ENCODE measurements at places on chromosomes 5 and 9.

DNA sequence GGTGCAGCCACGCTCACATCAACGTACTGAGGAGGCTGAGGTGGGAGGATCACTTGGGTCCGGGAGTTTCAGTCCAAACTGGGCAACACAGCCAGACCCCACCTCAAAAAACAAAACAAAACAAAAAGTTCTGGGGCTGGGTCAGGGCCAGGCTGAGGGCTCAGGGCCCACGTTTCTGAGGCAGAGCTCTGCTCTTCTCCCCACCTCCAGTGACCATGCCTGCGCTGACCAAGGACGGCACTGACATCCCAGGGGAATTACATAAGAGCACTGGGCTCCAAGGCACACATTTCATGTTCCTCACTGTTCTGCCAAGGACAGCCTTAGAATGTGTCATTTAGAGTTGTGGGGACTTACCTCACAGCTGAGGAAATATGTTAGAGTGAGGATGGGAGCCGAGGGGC, 40.4 kb upstream of the TESK1 start:
- no peak for DNase-seq

DNA sequence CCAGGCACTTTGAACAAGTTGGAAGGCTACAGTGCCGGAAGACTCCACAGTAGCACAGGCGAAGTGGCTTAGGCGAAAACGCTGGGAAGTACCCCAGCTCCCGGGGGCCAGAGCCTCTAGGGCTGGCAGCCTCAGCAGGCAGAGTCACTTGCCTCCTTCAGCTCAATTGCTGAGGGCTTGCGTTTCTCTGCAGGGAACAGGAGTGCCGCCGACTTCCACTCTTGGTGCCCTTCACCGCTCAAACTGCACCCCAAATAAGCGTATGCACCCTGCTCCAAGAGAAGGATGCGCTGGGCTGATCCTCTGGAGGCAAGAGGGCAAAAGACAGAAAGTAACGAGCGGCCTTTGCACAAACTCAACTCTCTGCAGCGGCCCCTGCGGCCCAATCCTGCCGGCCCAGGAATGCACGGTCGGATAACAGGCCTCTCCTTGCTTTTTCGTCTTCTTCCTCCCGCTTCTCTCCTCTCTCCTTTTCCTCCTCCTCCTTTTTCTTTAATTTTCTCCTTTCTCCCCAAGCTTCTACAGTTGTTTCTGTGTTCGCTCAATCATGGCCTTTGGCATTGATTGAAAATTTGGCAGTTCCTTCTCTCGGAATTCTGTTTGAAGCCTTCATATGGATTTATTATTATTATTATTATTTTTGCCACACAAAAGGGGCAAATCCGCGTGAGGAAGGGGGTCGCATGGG, 1.1 kb upstream of the S1PR3 start:
- no peak for DNase-seq

DNA sequence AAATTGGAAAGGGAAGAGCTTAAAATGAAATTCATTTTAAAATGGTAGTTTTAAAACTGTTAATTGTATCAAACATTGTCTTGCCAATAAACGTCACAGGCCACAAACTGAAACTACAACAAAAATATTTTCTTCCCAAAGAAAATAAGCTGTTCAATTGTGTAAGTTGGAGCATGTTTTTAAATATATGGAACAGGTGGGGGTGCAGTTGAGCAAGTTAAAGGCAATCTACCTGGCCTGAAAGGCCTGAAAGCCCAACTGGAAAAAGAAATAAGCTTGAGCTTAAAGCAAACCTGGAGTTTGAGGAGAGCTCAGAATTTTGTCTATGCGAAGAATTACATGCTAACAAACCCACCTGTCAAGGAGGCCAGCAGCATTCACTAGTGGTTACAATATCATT, 439.5 kb downstream of the ACTL7B start:
- no peak for DNase-seq

DNA sequence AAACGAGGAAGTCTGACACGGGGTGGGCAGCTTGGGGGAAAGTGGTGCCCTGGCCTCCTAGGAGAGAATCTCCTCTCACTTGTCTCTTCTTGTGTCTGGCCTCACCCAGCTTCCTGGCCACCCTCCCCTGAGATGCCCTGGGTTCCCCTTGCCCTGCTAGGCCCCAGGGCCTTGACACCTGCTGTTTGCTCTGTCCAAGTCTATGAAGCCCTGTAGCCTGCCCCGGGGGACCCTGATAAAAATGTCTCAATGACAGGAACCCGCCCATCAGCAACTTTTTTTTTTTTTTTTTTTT, 35.0 kb upstream of the SUSD3 start:
- no peak for DNase-seq

DNA sequence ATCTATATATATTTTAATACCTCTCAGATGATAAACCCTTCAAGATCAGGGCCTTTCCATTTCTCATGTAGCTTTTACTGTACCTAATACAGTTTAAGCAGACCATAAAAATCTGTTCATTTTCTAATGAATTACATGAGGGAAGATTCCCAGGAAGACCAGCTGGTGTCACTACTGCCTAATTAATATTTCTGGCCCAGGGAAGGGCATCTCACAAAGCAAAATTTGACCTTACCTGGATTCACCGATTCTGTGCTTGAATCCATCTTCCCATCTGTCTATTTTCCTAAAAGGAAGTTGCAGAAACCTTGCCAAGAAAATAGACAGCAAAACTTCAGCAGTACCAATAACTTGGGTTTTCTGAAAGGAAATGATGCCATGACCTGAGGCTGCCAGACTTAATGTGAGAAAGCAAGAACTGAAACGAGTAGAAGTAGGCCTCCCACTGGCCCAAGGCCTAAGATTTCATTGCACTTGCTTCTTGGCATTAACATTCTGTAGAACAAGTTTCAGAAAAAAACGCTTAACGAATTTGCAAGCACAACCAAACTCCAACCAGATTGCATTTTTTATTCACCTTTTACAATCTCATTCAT, 83.0 kb upstream of the GLIS3 start:
- DNase-seq, result peak; percentile 31

DNA sequence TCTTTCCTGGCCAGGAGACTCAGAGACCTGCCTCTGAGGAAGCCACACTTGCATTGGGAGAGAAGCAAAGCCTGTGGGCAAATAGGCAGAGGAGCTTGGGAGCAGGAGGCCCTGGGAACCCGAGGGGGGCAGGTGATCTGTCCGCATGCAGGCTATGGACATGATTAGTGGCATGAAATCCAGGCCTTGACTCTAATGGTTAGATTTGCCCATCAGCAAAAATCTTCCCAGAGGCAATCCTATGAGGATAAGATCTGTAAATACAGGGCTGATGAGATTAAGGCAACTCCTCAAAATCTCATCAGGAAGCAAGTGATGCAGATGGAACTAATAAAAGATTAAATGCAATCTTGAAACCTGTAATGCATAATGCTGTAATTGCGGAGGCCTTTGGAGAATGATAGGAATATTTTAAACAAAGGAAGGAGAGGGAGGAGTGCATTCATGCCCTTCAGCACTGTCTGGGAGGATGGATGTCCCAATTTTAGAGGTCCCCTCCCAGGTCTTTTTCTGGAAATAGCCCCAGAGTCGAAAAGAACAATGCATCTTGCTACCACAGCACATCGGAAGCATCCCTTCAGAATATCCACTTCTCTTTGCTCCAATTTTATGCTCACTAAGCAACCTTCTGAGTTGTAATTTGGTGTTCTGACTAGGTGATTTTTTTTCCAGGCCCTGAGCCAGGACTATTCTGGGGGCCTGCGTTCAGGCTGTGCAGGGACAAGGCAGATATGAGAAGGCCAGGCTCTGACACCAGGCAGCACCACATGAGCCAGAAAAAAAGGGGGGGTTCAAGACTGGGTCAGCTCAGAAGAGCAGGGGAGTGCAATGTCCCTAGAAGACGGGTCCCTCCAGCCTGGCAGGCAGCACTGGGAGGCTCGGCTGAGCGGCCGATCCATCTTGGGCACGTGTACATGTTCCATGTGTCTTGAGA, 66.5 kb downstream of the MED10 start:
- no peak for DNase-seq

- no peak for DNase-seq
These were observed 6.2 kb upstream of the F2R start for GRCh38 chr5:76709762-76710161.

GRCh38 chr9:73810585-73811215, 659.0 kb downstream of the ANXA1 start:
- no peak for DNase-seq

DNA sequence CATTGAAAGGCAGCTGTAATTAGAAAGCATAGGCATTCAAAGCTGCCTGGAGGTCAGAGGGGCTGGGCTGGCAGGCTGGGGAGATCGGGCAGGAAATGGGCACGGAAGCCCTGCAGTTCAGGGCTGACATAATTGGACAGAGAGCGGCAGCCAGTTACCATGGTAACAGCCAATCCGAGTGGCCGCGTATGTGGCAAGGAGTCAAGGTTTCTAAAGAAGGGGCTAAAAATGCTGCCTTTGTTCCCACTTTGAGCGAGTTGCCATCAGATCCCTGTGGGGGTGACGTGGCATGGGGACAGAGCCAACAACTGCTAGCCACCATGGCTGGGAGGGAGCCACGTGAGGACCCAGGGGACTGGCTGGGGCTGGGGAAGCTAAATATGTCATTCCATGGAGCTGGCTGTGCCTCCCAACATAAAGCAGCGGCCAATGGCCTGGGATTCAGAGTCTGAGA, 44.7 kb upstream of the NDFIP1 start:
- DNase-seq, result no peak

DNA sequence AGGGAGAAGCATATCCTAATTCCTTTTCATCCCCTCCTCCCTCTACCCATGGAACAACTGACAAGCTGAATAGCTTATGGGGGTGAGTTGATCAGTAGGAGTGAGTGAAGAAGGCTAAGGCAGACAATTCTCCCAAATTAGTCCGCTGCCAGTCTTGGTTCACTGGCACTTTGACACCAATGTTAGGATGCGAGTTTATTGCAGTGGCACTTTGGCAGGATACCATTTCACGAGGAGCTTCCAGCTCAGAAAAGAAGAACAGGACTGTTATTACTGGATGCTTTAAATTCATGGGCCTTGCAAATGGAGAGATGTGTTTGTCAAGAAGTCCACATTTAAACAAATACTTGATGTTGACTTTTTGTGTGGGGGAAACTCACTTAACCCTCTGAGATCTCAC, 427.6 kb downstream of the NR2F1-AS1 start:
- DNase-seq, result no peak

DNA sequence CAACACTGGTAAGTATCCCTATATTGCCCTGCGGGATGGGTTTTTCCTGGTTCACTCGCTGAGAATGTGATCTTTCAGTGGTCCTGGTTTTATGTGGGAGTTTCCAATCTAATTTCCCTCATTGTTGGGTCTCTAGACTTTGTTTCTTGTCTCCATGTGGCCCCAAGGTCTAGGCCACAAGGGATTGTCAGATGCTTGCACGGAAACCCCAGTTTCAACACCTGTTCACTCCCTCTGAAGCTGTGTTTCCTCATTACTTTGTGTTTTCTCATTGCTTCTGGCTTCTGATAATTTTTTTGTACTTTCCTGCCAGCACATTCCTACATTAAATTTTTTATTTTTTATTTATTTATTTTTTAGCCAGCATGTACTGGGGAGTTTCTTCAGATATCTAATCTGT, 191.5 kb downstream of the TTLL11 start:
- no peak for DNase-seq

All from GM13977 (cell line).